ENCODE measurements at places on chromosomes 11 and 22. TPM values are rescaled to one million over a fixed set of nuclear protein-coding genes. Genes with fewer than 3 reads are reported as not detected.
A peak's percentile ranks its signal among the peaks of the same experiment; 100 is the strongest.

DNA sequence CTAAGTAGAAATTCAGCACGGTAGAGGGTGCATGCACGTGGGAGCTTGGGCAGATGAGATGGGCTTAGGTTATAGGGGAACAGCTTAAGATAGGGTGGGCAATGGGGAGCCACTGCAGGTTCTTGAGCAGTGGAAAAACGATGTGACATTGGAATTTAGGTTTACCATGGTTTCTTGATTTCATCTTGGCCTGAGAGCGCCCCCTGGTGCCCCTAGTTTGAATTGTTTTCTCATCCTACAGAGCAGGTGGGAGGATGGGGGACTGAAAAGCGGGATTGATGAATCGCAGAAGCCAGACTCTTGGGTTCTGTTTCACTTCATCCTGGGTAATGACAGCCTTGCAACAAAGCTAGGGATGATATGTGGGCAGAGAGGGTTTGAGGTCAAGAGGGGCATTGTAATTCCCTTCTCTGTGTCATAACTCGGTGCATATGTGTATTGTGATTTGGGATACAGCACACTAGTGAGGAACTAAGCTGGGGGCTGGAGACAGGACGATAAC lies 6.7 kb upstream of the MCAM start:
- DNase-seq, result peak; percentile 94

DNA sequence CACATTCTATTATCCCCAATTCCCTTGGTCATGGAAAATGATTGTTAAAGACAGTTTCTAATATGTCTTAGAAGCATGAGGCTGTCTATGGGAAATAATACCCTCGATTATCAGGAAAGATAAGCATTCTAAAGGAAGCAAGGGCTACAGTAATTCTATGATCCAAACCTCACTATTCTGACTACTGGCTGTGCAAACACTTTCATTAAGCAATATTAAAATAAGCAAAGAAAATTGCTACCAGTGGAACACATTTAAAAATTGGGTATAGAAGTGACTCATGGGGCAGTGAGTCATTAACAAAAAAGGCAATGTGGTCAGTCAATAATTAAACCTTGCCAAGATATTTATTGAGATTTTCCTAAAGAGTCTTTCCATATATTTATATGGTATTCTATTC lies 1415.2 kb upstream of the TENM4 start:
- no peak for DNase-seq

DNA sequence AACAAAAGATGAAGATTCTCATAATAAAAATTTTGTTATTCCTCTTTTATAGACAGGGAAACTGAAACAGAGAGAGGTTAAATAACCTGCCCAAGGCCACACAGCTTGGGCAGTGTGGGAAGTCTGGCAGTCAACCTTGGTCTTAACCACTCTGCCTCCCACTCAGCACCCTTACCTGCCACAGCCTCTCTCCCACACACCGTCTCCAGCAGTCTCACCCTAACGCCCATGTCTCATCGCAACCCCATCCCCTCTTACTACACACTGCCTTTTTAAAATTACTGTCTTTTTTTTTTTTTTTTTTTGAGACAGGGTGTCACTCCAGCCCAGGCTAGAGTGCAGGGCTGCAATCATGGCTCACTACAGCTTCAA lies 25.0 kb downstream of the ARRB1 start:
- DNase-seq, result no peak

DNA sequence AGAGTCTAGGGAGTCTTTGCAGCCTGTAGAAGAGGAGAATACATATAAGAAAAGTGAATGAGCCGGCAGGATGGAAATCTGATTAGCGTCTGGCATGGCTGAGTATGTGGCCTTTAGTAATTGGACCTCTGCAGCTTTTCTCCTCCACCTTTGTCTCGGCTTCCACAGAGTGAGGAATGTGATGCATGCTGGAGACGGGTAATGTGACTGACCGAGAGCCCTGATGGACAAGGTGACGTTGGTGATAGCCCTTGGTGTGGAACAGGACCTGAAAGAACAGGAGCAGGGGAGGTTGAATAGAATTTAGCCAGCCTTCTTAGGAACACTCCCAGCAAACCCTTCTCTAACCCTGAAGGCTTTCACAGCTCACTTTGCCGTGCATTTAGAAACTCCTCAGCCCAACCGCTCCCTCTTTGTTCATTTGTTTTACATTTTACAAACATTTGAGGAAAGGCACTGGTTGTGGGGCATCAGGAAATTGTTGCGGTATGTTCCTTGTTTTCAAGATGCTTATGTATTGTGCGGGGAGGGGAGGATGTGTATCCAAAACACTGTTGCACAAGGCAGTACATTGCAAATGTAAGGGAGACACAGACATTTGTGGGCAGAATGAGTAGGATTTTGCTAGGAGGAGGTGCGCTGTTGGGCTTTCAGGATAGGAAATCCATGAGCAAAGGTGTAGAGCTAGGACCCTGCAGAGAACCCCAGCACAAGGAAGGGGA lies 6.9 kb downstream of the GTPBP1 start:
- DNase-seq, result no peak

- DNase-seq, result peak; percentile 10
Measured at GRCh38 chr11:15006139-15006759, 34.1 kb upstream of the CALCA start.

DNA sequence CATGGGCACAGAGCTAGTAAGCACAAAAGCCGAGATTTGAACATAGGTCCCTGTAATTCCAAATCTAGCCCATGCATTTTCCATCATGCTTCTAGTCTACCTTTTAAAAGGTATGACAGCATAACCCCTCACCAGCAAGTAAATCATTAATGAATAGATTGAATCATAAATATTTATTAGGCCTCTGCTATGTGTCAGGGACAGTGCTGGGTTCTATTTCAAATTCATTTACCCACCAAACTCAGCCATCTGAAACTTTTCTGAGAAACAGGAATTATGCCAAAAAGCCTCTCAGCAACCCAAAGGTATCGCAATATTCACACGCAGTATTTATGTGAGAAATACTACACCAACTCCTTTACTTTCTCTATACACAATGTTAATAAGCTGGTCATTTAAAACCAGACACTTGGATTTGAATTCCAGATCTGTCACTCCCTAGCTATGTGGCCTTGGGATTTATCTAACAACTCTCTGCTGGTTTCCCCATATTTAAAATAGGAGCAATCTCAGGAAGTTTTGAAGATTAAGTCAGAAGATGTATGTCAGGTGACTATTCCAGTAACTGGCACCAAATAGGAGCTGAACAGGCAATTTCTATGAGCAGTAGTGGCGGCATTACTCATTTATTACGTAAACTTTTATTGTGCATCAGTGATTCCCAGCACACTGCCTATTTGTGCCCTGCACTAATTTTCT lies 191.4 kb downstream of the TENM4 start:
- DNase-seq, result no peak

DNA sequence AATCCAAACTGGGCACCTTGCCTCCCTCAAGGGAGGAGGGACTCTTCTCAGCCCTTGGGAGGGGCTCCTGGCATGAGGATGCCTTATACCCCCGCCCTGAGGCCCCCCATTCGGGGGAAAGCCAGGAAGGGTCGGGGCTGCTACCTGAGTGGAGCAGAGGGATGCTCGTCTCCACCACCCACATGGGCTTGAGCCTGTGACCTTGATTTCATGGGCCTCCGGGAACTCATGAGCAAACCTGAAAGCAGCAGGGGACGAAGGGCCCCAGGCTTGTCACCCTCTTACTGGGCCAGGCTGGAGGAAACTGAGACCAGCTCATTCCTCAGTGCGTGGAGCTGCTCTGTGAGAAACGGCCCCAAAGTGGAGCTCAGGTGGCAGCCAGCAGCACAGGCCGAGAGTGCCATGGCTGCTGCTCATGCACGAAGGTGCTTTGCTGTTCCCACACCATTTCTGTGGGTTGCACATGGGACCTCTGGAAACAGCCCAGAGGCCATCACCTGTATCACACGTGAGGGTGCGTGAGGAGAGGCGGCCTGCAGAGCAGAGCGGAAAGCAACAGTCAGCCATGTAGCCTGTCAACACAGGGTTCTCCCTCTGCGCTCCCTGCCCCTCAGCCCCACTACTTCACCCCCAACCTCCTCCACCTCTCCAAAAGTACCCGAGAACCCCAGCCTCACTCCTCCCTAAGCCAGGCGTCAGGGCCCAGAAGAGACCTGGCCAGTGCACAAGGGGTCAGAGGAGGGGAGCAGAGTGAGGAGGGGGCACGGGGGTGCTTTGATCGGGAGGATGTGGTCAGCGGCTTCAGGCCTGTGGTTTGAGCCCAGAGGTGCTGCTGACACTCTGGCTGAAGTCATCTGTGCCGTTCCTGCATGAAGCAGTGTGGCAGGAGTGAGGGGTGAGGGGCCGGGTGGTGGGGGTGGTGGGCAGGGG lies 14.1 kb upstream of the IL2RB start:
- peak; percentile 91 for DNase-seq

DNA sequence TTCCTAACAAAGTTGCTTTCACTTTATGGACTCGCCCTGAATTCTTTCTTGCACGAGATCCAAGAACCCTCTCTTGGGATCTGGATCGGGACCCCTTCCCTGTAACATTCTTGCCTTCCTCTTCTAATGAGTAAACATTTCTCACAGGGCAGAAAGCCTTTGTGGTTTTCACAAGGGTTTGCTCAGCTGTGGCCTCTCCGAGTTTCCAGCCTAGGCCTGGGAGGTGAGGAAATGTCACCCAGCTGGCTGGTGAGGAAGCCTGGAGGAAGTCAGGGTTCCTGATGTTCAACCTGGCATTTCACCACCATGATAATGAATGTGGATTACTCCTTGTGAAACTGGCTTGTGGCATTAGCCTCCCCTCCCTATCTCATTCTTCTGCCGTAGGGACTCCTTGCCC lies 224.9 kb downstream of the DSCAML1 start:
- no peak for DNase-seq

DNA sequence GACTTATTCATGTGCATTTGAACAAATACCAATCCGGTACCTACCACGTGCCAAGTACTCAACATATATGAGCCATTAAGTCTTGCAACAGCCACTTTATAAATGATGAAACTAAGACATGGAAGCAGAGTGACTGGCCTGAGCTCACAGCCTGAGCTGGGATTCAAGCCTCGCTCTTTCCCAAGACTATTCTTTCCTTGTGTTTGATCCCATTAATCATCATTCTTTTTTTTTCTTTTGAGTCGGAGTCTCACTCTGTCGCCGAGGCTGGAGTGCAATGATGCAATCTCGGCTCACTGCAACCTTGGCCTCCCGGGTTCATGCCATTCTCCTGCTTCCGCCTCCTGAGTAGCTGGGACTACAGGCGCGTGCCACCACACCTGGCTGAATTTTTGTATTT lies 119.3 kb downstream of the ABTB2 start:
- no peak for DNase-seq

GRCh38 chr11:92111287-92111686 lies 113.3 kb upstream of the FAT3 start:
- no peak for DNase-seq

DNA sequence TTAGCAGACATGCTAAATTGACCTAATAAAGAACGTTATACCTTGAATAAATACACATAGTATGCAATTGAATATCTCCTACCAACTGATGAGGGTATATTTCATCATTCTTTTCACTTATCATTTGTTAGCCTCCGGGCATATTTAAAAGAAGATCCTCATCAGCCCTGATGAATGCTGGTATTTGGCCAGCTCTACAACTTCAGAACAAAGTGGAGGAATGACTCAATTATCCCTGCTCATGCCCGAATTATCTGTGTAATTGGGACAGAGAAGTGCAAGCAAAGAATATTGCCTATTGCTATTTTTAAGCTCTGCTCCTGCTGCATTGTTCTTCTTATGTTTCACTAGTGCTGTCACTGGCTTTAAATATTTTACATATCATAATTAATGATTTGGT lies 622.1 kb downstream of the METTL15 start:
- no peak for DNase-seq

- no peak for DNase-seq
Measured at GRCh38 chr11:70834984-70835560, 417.3 kb downstream of the SHANK2 start.

DNA sequence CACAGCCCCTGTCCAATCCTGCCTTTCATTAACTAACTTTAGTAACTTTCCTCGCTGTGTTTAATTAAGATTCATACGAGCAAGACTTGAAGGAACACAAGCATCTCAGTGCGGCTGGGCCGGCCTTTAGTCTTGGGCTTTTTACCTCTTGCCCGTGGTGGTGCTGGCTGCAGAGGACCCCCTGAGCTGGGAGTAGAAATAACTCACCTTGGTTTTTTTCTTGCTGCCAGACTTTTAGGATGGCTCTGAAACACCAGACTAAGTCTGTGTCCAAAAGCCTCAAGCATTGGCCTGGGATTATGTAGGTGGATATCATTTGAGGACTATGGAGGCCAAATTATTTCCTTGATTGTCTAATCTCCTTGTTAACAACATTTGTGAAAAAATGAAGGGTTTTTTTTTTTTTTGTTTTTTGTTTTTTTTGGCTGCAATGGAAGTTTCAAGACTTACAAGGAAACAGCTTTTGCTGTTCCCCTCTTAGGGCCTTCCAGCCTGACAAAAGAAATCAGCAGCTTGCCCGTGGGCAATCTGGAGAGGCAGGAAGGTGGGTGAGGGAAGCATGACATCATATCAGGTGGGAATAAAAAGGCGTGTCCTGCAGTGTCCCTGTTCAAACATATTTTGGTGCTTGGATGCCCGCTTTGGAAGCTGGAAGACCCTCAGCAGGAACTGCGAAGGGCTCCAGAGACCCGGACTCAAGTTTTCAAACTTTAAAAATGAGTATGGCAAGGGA lies 44.0 kb downstream of the SMIM38 start:
- DNase-seq, result no peak

DNA sequence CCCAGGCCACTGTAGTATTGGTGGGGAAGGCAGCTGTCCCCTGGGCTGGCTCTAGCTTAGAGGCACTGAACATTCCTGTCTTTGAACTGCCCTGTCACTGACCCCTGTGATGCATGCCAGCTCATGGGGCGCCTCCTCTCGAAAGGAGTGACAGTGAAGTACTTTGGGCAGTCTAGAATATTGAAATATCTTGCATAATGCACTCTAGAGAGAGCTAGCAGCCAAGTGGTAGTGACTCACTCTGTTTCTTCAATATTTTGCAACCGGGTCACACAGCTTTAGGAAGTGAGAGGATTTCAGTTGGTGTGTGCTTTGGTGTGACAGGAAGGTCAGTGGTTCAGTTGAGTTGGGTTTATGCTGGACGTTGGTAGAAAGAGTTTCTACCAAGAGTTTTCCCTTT lies 35.5 kb upstream of the ST14 start:
- DNase-seq, result no peak

The OR5AP2 gene
- not detected for total RNA-seq

The ADM2 gene
- 8.3 TPM for total RNA-seq

The RAB6A gene
- 36.7 TPM for total RNA-seq

The OR5A2 gene
- not detected for total RNA-seq

The HTR3B gene
- total RNA-seq, result not detected

The SHISAL1 gene
- not detected for total RNA-seq

The PLAAT5 gene
- not detected for total RNA-seq

The CCDC73 gene
- not detected for total RNA-seq

The TCN1 gene
- total RNA-seq, result not detected

The RFPL2 gene
- total RNA-seq, result not detected
